ENCODE measurements at places on chromosomes 6 and 20.

- H3K36me3 ChIP-seq = no peaks in the 10 kb centered on the region
- H3K4me1 ChIP-seq = peaks cover 1% of the 10 kb centered on the region
- H3K4me3 ChIP-seq = no peak overlapping the region
- H3K27me3 ChIP-seq = peaks cover 61% of the 10 kb centered on the region
- no peak for DNase-seq
- H3K27ac ChIP-seq = no peak overlapping the region
These were observed 501 bp upstream of the PLA2G7 start for GRCh38 chr6:46735720-46736031.

DNA sequence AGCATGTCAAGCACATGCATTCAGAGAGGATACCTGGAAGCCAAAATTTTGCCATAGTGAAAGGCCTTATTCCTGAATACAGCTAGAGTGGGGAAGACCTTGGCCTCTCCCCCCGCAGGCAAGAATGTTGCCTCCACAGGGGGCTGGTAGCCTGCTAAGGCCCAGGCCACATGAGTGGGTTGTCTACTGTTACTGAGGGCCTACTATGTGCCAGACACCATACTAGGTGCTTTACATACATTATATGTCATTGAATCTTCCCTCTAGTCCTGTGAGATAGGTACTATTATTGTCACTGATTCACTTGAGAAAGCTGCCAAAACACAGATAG lies 642 bp upstream of the PI16 start:
- peaks cover 39% of the 10 kb centered on the region for H3K4me1 ChIP-seq
- no peak overlapping the region for H3K27ac ChIP-seq
- peak overlapping the region; percentile 33 for H3K4me3 ChIP-seq
- H3K27me3 ChIP-seq = peaks cover 21% of the 10 kb centered on the region
- H3K36me3 ChIP-seq = no peaks in the 10 kb centered on the region

DNA sequence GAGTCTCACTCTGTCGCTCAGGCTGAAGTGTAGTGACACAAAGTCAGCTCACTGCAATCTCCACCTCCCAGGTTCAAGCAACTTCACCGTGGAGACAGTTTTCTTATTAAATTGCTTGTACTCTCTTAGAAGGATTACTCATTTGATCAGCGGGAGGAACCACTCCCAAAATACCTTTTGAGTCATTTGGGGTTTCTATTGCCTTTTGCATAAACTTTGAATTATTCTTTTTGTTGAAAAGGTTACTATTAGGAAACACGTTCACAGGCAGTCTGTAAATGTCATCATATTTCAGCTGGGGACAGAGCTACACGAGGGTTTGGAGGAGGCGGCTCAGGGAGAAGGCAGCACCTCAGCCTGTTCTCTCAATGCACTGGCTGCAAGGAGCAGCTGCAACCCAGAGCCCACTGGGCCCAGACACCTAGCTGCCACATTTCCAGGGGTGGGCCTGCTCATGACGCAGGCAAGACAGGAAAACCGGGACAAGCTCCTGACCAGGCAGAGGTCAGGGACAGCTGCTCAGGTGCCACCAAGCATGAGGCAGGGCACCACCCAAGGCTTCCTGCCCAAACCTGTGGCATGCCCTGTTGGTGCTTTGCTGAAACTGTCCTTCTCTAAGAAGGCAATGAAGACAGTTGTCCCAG lies 205.9 kb downstream of the BMP7 start:
- no peak for DNase-seq
- H3K27me3 ChIP-seq = peaks cover 6% of the 10 kb centered on the region
- H3K36me3 ChIP-seq = no peaks in the 10 kb centered on the region
- peaks cover 5% of the 10 kb centered on the region for H3K4me1 ChIP-seq

DNA sequence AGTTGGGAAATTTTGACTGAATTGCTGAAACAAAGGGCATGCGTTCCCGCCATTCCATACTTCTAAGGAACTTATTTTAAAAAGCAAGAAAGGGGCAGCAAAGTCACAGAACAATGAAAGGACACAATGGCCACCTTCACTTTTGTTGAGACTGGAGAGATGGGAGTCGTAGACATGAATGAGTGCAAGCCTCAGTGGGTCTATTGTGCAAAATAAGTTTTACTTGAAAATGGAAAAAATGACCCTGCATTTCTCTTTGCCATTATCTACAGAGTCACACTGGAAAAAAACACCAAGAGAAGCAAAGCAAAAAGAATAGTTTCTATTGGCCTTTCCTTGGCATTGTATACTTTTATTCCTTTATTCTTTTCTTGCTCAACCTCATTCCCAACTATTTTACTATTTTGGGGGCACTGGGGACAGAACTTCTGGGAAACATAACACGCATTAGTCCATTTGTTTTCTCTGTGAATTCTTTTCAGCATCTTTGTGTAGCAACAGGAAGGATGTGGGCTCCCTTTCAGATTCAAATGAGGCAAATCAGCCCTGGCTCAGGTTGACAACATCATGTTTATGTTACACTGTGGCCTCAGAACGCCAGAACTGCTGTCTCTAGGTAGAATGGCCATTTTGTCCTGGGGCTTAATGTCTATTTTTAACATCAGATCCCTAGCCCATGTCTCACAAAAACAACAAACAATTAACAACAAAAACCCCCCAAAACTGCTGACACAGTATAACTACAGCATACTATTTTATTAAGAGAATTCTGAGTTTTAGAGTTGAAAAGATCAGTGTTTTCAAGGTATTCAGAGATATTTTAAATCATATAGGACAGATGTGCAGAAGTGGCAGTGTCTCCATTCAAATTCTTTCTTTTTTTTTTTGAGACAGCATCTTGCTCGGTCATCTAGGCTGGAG lies 122.2 kb downstream of the FYN start:
- peaks cover 48% of the 10 kb centered on the region for H3K36me3 ChIP-seq
- peak; percentile 63 for DNase-seq
- H3K4me3 ChIP-seq = peak overlapping the region; percentile 70

DNA sequence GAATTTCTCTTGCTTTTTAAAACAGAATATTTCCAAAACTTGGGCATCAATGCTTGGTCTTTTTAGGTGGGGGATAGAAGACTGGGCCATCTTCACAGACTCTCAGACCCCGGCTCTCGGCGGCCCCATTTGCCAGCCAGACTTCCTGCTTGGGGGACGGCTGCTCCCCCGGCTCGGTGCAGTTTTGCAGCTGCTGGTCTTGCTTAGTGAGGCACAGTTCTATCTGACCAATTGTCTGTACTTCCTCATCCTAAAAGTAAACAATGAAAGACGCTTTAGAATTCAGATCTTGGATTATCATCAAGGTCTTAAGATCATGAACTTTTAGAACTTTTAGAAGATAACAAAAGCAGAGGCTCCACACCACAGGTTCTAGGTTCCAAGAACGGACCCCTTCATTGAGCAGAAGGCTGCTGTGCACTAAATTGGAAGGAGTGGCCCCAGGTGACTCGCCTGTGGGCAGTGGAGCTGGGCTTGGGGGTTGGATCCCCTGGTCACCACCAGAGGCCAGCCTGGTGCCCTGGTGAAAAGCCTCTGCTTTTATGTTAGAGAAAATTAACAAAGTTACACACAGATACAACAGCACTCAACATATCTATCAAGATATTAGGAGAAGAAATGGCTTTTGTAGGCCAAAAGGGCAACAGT lies 26.7 kb downstream of the RNASET2 start:
- H3K4me1 ChIP-seq = no peaks in the 10 kb centered on the region
- no peaks in the 10 kb centered on the region for H3K27me3 ChIP-seq
- peaks cover 56% of the 10 kb centered on the region for H3K36me3 ChIP-seq
- H3K4me3 ChIP-seq = no peak overlapping the region

DNA sequence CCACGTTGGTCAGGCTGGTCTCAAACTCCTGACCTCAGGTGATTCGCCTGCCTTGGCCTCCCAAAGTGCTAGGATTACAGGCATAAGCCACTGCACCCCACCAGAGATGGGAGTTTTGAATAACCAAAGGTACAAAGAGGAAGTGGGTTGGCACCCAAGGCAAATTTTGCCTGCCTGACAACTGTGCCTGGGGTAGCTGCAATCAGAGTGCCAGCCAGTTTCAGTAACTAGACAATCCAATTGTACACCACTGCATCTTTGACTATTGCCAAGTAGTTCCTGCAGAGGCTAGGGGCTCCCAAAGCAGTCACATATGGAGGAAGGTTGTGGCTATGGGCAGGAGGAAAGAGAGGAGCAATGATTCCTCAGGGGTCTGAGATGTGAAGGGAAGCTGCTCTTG lies 16.6 kb downstream of the ZC3H12D start:
- H3K4me3 ChIP-seq = no peak overlapping the region
- H3K36me3 ChIP-seq = peaks cover 4% of the 10 kb centered on the region
- peaks cover 22% of the 10 kb centered on the region for H3K4me1 ChIP-seq
- no peak for DNase-seq
- no peaks in the 10 kb centered on the region for H3K27me3 ChIP-seq

DNA sequence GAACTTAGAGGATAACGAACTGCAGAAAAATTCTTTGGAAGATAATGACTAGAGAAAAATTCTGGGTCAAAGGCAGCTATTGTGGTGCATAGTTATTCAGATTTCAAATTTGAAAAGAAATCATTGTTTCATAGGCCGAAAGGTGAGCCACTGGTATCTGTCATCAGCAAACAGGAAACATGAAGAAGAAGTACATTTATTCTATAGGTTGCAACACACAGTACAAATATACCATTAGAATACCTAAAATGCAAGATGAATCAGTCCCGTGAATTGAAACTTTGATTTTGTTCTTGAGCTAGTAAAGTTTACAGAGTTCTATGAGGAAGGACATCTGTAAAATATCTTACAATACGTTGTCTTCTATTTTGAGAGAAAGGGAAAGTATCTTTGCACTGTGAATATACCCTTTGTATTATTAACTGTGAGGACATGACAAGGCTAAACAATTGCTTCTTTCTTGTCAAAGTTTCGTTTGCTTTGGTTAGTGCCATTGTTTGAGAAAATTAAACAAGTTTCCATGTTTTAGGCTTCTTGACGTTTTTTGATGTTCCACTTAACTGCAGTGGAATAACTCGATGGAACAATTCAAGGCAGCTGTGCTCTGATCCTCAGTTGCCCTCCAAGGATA lies 84.7 kb downstream of the HDGFL1 start:
- H3K36me3 ChIP-seq = no peaks in the 10 kb centered on the region
- H3K27ac ChIP-seq = no peak overlapping the region
- H3K4me1 ChIP-seq = no peaks in the 10 kb centered on the region

DNA sequence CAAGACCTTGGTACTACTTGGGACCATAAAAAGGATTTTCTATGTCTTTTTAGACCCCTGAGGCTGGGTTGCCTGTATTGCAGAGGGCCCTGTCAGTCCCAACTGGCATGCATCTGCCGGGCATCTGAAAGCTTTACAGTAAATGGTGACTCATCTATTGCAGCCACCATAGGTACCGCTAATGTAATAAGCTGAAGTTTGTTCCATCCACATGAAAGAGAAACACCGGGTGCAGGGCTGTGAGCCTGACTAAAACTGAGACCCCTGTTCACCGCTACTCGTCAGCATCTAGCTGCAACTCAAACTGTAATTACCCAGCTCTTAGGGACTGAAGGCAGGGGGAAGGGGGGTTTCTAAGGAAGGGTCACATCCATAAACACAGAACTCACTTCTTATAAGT lies 49.5 kb downstream of the TRERF1 start:
- H3K4me1 ChIP-seq = peaks cover 55% of the 10 kb centered on the region
- H3K36me3 ChIP-seq = peaks cover 25% of the 10 kb centered on the region
- H3K27ac ChIP-seq = peak overlapping the region; percentile 70
- H3K27me3 ChIP-seq = no peaks in the 10 kb centered on the region

GRCh38 chr6:154548130-154548830 lies 37.8 kb upstream of the CNKSR3 start:
- no peak for DNase-seq
- no peaks in the 10 kb centered on the region for H3K36me3 ChIP-seq
- H3K4me3 ChIP-seq = no peak overlapping the region

GRCh38 chr20:57148263-57148662 lies 118.2 kb downstream of the BMP7 start:
- H3K4me3 ChIP-seq = no peak overlapping the region
- H3K4me1 ChIP-seq = peaks cover 2% of the 10 kb centered on the region
- no peaks in the 10 kb centered on the region for H3K36me3 ChIP-seq

All from T-helper 2 cell treated with Interferon-gamma antibody and Interleukin-4, amounts not matched to agents 5 μg/mL and 100 μg/mL, for 36 hours (primary cell).